Right forelimb (tissue), 1 donor: ENCODE measurements at places on chromosomes 13 and 19.

DNA sequence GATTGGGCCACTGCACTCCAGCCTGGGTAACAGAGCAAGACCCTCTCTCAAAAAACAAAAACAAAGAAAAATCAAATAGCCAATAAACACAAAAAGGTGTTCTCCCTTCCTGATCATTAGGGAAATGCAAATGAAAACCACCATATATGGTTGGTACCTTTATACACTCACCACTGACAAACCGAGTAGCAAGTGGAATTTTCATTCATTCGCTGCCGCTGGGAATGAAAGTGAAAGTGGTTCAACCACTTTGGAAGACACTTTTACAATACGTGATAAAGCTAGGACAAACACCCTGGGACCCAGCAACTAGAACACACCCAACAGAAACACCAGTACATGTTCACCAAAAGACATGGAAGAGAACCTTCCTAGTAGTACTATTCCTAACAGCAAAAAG lies 21.0 kb downstream of the GRIK5 start:
- DNase-seq, result no peak

DNA sequence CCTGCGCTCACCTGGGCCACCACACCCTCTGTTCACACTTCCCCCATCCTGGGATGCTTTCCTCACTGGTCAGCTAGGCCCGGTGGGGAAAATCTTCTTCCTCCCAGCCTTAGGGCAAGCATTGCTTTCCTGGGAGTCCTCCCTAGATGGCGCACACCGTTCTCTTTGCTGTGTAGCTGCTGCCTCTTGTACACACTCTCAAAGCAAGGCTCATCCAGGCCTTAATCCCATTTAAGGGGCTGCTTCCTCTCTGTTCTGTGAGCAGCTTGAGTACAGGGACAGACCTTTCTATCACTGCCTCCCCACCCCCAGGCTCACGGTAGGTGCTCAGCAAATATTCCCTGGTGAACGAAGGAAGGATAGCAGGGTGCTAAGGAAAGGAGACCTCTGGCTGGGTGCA lies 11.1 kb downstream of the SLC7A10 start:
- no peak for DNase-seq

DNA sequence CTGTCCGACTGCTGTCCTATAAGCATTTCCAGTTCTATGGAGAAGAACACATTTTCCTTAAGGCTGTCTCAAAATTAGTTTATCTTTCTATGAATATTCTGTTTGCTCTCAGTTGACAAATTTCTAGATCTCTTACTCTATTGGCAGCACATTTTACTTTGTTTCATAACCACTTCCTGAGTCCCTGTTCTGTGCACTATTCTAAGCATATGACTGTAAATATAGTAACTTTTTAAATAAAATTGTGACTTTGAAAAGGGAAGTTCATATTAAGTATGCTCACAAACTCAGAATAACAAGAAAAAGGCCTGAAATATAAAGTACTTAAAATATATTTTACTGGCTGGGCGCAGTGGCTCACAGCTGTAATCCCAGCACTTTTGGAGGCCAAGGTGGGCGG lies 56.5 kb upstream of the HTR2A start:
- no peak for DNase-seq

DNA sequence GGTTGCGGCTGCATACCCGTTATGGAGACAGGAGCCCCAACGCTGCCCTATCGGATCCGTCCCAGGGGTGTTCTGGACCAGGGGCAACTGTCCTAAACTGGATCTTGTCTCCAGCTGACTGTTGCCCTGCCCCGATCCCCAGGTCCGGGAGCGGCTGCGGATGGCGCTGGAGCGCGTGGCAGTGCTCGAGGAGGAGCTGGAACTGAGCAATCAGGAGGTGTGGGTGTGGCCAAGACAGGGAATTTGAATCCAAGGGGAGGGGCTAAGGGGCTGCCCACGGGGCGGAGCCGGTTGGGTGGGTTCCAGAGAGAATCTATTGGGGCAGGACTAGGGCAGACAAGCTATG lies 9.9 kb downstream of the PPFIA3 start:
- DNase-seq, result no peak

GRCh38 chr13:105763851-105764250 lies 771.6 kb downstream of the EFNB2 start:
- no peak for DNase-seq

GRCh38 chr13:27442071-27442647 lies 8.2 kb downstream of the MTIF3 start:
- no peak for DNase-seq

GRCh38 chr19:4124638-4125037 lies 716 bp upstream of the MAP2K2 start:
- no peak for DNase-seq

- no peak for DNase-seq
Observed at GRCh38 chr13:68386808-68387207, 1156.7 kb upstream of the PCDH9 start.

- DNase-seq, result no peak
Observed at GRCh38 chr13:25977216-25977615, 74.6 kb downstream of the SHISA2 start.

GRCh38 chr19:1901940-1902404 lies 3.2 kb upstream of the ADAT3 start:
- DNase-seq, result no peak

- DNase-seq, result no peak
Observed at GRCh38 chr13:94327318-94327717, 152.2 kb downstream of the DCT start.

DNA sequence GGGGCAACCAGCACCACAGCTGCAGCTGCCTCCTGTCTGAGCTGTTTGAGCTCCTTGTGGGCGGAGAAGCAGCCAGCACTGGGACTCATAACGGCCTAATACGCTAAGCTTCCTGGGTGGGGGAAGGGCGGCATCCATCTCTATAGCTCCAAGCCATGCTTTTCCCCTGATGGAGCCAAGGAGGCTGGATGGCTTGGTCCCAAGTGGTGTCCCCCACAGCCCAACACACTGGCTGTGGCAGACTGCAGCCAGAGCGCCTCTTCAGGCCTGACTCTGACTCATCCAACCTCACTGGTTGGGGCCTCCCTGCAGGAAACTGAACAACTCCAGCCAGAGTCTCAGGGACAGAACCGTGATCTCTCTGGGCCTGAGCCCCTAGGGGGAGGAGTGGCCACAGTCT lies 537.3 kb downstream of the SUCLA2 start:
- no peak for DNase-seq

DNA sequence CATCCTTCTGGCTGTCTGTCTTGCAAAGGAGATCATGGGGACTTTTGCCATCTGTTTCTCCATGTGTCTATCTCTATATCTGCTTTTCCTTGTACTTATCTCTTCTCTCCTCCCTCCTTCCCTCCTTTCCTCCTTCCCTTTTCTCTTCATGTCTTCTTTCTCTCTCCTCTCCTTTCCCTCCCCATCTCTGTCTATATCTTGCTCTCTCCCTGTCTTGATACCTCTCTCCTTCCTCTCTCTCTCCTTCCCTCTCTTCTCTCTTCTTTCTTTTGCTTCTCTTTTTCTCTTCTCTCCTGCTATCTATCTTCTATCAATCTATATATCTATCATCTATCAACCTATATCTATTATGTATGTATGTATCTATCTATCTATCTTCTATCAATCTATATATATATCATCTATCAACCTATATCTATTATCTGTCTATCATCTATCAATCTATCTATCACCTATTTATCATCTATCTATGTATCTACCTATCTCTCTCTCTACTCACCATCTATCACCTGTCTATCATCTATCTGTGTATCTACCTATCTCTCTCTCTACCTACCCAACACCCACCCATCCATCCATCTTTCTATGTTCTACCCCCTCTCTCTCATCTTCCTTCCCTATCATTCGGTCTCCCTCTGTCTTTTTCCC lies 27.5 kb downstream of the SPTBN4 start:
- DNase-seq, result no peak

GRCh38 chr19:33472691-33473652 lies 48.6 kb downstream of the PEPD start:
- no peak for DNase-seq

DNA sequence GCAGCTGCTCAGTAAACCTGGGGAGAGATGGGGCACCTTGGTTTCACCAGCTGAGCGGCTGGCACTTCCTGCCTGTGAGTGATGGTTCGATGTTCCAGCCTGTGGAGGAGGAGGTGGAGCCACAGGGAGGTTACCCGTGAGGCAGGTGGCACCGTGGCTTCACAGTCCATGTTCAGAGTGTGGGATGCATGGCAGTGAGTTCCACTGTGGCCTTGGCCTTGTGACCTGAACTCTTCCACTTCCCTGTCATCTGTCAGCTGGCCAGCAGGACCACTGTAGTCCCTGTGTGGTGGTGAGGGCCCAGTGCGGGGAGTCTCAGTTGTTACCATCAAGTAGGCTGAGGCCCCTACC lies 16.9 kb downstream of the SMARCA4 start:
- no peak for DNase-seq

DNA sequence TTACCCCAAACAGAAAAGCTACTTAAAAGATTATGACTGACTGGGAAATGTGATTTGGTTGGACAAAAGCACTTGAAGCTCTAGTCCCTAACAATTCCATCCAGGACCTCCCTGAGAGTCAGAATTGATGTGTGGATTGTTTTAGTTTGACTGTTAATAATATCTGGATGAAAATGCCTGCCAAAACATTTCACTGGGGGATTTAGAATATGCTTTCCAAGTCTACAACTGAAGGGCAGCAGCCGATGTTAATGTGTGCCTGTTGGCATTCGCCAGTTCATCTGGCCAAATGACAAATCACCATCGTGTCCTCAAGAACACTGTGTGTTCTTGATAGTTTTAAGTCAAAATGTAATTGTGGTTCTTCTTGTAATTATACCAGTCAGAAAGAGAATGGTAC lies 76.0 kb upstream of the TSC22D1 start:
- no peak for DNase-seq
